ENCODE measurements at places on chromosomes 11 and 22.

DNA sequence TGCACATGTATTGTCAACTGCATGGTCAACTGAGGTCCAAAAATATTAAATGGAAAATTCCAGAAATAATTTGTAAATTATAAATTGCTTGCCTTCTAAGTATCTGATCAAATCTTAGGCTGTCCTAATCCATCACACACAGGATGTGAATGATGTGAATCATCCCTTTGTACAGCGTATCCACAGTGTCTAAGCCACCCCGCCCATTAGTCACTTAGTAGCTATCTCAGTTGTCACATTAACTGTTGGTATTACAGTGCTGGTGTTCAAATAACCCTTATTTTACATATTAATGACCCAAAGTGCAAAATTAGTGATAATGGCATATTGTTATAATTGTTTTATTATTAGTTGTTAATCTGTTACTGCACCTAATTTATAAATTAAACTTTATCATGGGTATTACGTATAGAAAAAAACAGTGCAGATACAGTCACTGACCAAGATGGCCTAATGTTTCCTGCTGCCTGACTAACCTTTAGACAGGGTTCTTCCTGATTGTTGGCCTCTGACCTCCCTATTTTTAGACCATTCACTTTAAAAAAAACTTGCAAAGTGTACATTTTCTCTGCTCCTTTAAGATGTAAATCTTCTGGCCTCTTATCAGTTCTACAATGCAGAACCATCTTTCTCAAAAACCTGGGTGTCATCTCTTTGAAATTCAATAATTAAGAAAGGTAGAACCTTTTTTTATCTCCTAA is 2.9 kb upstream of the SVIP start:
- DNase-seq = peak; percentile 31

- DNase-seq = no peak
These were observed 47.3 kb upstream of the SLC5A1 start for GRCh38 chr22:31995807-31996206.

GRCh38 chr11:64352995-64353714 is 5.8 kb upstream of the RPS6KA4 start:
- DNase-seq = no peak

GRCh38 chr11:128865490-128865889 is 1.6 kb downstream of the KCNJ1 start:
- no peak for DNase-seq

DNA sequence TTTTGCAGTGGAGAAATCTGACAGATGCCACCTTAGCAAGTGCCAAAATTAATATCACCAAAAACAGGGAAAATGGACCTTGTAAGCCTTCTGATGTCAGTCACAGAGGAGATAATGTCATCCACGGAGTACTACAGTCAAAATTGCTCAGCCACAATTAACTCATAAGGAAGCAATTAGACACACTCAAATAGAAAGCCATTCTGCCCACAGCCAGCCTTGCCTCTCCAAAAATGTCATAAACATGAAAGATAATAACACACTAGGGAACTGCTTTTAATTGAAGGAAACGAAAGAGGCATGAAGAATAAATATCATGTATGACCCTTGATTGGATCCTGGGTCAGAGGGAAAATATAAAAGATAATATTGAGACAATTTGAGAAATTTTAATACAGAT is 505.6 kb upstream of the API5 start:
- DNase-seq = no peak

DNA sequence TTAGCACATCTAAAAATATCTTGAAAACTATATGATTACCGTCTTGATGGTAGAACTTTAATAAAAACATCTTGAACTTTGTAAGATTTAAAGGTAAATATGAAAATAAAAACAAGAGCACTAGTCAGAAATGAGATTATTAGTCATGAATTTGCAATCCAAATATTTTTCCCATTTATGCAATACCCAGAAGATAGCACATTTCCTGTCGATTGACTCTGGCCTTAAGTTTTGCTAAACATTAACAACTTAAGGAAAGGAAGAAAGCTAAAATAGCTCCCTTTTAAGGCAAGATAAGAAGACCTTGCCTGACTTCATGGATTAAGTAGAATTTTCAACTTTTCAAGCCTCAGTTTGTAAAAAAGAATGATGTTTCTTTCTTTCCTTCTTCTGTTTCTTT is 1374.7 kb upstream of the RAG2 start:
- no peak for DNase-seq
